Activated T-cell treated with anti-CD3 and anti-CD28 coated beads, Interleukin-2, amount 50 U/mL, for 72 hours (primary cell): ENCODE measurements at places on chromosomes 3 and 15. TPM values are rescaled to one million over a fixed set of nuclear protein-coding genes. Genes with fewer than 3 reads are reported as not detected.

DNA sequence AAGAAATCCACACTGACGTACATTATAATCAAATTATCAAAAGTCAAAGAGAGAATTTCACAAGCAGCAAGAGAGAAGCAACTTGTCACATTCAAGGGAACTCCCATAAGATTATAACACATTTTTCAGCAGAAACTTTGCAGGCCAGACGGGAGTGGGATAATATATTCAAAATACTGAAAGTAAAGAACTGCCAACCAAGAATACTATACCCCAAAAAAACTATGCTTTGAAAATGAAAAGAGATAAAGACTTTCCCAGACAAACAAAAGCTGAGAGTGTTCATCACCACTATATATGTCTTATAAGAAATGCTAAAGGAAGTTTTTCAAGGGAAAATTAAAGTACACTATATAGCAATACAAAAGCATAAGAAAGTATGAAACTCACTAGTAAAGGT is 91.5 kb upstream of the PPP2R3A start:
- H3K36me3 ChIP-seq, result peaks cover 2% of the 10 kb centered on the region
- H3K4me1 ChIP-seq, result no peaks in the 10 kb centered on the region
- DNase-seq, result no peak
- H3K4me3 ChIP-seq, result no peak overlapping the region

DNA sequence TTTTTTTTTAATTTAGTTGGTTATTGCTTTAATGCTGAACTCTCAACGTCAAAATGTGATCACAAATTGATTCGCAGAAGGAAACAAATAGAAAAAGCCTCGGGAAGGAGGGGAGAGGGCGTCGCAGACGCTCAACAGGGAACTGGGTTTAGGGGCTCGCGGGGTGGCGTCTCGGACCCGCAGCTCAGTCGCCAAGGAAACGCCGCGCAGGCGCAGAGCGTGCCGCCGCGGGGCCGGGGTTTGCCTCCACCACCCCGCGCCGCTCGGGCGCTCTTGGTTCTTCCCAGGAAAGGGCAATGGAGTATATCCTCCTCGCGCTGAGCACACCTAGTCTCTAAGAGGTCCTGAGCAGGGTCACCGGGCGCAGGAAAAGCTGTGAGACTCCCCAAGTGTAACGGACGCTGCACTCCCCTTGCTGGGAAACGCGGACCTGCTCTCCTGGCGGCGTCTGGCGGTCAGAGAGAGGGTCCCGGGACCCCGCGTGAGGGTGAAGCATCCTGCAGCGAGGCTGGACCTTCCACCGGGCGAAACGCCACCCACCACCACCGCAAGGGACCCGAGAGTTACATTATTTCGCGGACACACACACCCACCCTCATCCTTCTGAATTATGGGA is 753 bp downstream of the PLCH1 start:
- H3K36me3 ChIP-seq, result no peaks in the 10 kb centered on the region
- no peak overlapping the region for H3K27ac ChIP-seq
- peak overlapping the region; percentile 92 for H3K4me3 ChIP-seq
- DNase-seq, result peak; percentile 65
- peaks cover 11% of the 10 kb centered on the region for H3K4me1 ChIP-seq

GRCh38 chr3:17949101-17949500 is 206.7 kb upstream of the TBC1D5 start:
- DNase-seq, result no peak
- H3K27me3 ChIP-seq, result peaks cover 32% of the 10 kb centered on the region

- no peaks in the 10 kb centered on the region for H3K27me3 ChIP-seq
- H3K27ac ChIP-seq, result no peak overlapping the region
- H3K4me3 ChIP-seq, result no peak overlapping the region
- peaks cover 37% of the 10 kb centered on the region for H3K4me1 ChIP-seq
Measured at GRCh38 chr3:72745146-72745999, 102.9 kb downstream of the SHQ1 start.

DNA sequence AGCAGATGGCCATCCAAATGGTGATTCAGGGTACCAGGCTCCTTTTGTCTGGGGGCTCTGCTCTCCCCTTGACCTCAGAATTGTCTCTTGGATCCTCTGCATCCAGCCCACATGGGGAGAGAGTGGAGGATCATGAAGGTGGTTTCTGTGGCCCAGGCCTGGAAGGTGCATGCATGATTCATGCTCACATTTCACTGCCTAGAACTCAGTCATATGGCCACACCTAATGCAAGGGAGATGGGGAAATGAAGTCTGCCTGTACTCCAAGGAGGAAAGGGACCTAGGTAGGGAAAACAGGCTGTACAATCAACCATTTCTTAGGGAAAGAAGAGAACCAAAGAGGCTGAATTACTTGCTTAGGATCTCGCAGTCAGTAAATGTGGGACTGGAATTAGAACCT is 15.1 kb downstream of the HRG start:
- peaks cover 11% of the 10 kb centered on the region for H3K36me3 ChIP-seq
- H3K4me3 ChIP-seq, result no peak overlapping the region
- H3K27me3 ChIP-seq, result peaks cover 85% of the 10 kb centered on the region
- no peaks in the 10 kb centered on the region for H3K4me1 ChIP-seq

DNA sequence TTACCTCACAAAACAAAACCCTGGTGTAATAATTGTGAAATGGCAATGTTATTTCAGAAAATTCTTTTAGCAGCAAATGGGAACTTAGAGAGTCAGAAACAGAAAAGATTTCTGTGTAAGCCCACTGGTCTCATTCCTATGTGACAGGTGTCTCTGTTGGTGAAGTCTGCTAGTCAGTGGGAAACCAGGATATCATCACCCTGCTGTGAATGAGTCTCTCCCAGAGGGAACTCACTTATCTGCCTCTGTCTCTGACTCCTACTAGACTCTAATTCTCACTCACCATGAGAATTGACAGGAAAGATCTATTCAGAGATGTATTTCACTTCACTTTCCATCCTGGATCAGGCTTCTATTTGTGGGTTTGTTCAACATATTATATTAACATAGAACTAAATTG is 266.0 kb downstream of the EPHA3 start:
- no peak for DNase-seq
- H3K4me3 ChIP-seq, result no peak overlapping the region
- H3K36me3 ChIP-seq, result no peaks in the 10 kb centered on the region
- no peaks in the 10 kb centered on the region for H3K27me3 ChIP-seq

DNA sequence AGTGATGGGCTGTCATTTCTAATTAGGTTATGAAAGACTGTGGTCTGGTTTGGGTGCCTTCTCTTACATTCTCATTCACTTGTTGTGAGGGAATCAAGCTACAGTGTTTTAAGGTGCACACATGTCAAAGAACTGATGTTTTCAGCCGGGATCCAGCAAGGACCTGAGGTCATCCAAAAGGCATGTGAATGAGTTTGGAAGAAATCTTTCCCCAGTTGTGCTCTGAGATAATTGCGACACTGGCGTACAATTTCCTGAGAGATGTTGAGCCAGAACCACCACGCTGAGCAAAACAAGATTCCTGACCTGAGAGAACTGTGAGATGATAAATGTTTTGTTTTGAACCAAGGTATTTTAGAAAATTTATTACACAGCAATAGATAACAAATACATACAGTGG is 295.3 kb upstream of the SLITRK3 start:
- H3K4me3 ChIP-seq, result no peak overlapping the region
- no peaks in the 10 kb centered on the region for H3K36me3 ChIP-seq
- no peaks in the 10 kb centered on the region for H3K4me1 ChIP-seq

- H3K27me3 ChIP-seq, result peaks cover 2% of the 10 kb centered on the region
- no peak overlapping the region for H3K4me3 ChIP-seq
- H3K27ac ChIP-seq, result no peak overlapping the region
- H3K36me3 ChIP-seq, result no peaks in the 10 kb centered on the region
- DNase-seq, result no peak
Measured at GRCh38 chr15:67977414-67978089, 76.6 kb upstream of the PIAS1 start.

DNA sequence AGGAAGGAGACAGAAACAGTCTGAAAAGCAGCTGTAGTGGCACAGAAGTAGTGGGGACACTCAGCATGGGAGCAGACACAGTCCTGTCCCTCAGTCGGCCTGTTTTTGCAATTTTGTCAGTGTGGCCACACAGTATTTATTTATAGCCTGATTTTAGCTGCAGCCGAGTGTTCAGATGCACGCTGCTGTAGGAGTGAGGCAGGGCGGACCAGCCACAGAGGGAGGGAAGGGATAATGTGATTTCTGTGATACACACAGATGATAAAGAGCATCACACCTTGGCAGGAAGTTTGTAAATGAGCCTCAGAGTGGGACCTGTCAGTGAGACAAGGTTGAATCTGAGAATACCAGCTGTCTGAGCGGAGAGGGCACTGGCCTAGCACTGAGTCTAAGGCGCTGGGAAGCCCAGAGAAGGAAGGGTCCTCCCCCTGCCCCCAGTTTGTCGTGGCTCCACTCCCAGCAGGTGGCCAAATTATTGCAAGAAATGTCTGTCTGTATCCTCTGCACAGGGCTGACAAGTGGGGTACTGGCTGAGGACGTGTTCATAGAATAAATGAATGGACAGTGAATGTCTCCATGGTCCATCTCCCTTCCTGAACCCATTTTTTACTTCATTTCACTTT is 3.8 kb downstream of the PSTPIP1 start:
- peaks cover 79% of the 10 kb centered on the region for H3K4me1 ChIP-seq
- H3K27ac ChIP-seq, result peak overlapping the region; percentile 92
- peaks cover 14% of the 10 kb centered on the region for H3K36me3 ChIP-seq
- no peaks in the 10 kb centered on the region for H3K27me3 ChIP-seq

- peaks cover 8% of the 10 kb centered on the region for H3K36me3 ChIP-seq
- H3K4me1 ChIP-seq, result peaks cover 49% of the 10 kb centered on the region
- peak; percentile 15 for DNase-seq
- H3K27ac ChIP-seq, result peak overlapping the region; percentile 99
Measured at GRCh38 chr3:11238880-11239279, 33.3 kb upstream of the ATG7 start.

- H3K4me3 ChIP-seq, result no peak overlapping the region
- no peaks in the 10 kb centered on the region for H3K4me1 ChIP-seq
- no peaks in the 10 kb centered on the region for H3K36me3 ChIP-seq
- no peaks in the 10 kb centered on the region for H3K27me3 ChIP-seq
- H3K27ac ChIP-seq, result no peak overlapping the region
Measured at GRCh38 chr3:90015688-90016356, 908.4 kb downstream of the EPHA3 start.

GRCh38 chr3:160665784-160666526 is 11.0 kb upstream of the ARL14 start:
- H3K36me3 ChIP-seq, result no peaks in the 10 kb centered on the region
- H3K27me3 ChIP-seq, result peaks cover 12% of the 10 kb centered on the region
- H3K27ac ChIP-seq, result peak overlapping the region; percentile 36
- peaks cover 12% of the 10 kb centered on the region for H3K4me1 ChIP-seq

The AGTR1 gene
- not detected for total RNA-seq

The ETFA gene
- total RNA-seq, result 143 TPM

The PCOLCE2 gene
- total RNA-seq, result not detected
